Putamen (tissue), 1 donor: ENCODE measurements at places on chromosomes 11 and 22.

- DNase-seq = no peak
Observed at GRCh38 chr11:33910296-33910957, 18.6 kb upstream of the LMO2 start.

DNA sequence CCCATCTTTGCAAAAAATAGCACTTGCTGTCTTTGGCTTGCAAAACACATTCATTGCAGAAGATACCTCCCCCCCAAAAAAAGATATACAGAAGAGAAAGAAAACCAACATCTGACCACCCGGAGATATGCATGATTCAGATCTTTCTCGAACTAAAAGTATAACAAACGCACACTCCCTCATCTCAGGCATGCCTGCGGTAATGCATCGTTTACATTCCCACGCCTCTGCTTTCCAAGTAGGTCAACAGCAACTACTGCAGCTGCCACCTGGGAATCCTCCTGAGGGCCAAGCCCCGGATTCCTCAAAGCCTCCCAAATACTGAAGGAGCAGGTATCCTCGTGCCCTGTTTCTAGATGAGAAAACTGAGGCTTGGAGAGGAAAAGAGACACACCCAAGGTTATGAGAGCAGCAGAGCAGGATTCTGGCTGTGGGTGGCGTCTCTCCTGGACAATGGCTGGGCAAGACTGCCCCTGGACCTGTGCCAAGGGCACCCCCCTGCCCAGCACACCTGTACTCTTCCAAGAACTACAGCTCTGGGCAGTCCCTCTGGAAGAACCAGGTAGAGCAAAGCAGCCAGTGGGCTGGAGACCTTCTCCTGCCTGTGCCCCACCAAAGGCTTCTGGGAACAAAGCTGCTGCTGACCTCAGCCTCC is 38.1 kb downstream of the NUP50 start:
- no peak for DNase-seq

DNA sequence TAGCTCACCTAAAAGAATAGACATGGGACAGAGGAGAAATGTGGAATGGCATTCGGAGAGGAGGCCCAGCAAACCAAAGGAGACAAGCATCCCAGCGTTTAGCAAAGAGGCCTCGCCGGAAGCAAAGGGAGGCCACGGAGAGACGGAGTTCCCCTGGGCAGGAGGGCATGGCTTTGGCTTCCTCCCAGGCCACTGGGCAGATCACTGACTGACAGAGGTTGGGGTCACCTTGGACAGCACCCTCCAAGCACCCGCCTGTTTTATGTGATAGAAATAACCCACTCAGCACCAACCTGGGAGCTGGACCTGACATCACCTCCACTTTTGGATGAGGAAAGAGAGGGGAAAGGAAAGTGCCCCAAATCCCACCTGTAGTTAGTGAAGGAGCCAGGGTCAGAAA is 434.1 kb downstream of the BRD1 start:
- DNase-seq = no peak

GRCh38 chr11:35388061-35388460 is 31.3 kb downstream of the SLC1A2 start:
- no peak for DNase-seq

GRCh38 chr11:7480113-7480512 is 5.2 kb upstream of the OLFML1 start:
- no peak for DNase-seq

DNA sequence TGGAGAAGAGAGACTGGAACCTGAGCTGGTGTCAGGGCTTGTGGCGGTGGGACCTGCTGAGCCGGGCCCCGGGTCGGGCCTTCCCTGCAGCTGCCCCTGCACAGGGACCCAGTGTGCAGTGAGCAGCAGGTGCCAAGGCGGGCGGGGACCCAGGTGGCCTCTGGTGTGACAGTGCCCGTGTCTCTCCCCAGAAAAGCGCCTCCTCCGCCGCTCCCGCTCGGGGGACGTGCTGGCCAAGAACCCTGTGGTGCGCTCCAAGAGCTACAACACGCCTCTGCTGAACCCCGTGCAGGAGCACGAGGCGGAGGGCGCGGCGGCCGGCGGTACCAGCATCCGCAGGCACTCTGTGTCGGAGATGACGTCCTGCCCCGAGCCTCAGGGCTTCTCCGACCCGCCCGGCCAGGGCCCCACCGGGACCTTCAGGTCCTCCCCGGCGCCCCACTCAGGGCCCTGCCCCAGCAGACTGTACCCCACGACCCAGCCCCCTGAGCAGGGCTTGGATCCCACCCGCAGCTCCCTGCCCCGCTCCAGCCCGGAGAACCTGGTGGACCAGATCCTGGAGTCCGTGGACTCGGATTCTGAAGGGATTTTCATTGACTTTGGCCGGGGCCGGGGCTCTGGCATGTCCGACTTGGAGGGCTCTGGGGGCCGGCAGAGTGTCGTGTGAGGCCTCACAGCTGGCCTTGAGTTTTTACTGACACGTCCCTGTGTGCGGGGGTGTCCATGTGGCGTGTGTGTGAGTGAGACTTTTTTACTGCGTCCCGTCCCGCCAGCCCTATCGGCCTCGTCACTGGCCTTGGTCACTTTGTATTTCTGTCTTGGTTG is 15.6 kb upstream of the ARHGAP8 start:
- no peak for DNase-seq

GRCh38 chr11:1476940-1477736 is 9.4 kb downstream of the MOB2 start:
- no peak for DNase-seq

GRCh38 chr11:61545341-61545740 is 35.5 kb downstream of the SYT7 start:
- DNase-seq = no peak

GRCh38 chr11:112634995-112635737 is 326.1 kb upstream of the NCAM1 start:
- no peak for DNase-seq

GRCh38 chr22:38845004-38845740 is 1.3 kb upstream of the NPTXR start:
- no peak for DNase-seq

GRCh38 chr11:93216511-93217101 is 18.8 kb upstream of the SLC36A4 start:
- no peak for DNase-seq

DNA sequence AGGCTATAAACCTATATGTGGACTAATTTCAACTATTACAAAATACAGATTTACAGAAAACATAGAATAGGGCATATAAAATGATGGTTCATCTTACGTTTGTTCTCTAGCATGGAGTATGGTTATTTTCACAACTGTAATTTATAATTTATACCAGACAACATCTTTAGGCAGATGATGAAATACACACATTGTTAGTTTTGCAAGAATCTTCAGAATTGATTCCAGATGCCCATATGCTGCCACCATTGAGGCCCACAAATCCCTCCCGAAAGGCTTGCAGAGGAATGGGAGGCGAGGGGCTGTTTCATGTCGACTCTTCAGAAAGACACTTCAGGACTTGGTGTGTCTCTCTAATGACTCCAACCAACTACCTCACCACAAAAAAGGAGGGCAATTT is 6.2 kb downstream of the PTPN5 start:
- DNase-seq = no peak

- DNase-seq = no peak
Observed at GRCh38 chr11:92204731-92205130, 19.9 kb upstream of the FAT3 start.

DNA sequence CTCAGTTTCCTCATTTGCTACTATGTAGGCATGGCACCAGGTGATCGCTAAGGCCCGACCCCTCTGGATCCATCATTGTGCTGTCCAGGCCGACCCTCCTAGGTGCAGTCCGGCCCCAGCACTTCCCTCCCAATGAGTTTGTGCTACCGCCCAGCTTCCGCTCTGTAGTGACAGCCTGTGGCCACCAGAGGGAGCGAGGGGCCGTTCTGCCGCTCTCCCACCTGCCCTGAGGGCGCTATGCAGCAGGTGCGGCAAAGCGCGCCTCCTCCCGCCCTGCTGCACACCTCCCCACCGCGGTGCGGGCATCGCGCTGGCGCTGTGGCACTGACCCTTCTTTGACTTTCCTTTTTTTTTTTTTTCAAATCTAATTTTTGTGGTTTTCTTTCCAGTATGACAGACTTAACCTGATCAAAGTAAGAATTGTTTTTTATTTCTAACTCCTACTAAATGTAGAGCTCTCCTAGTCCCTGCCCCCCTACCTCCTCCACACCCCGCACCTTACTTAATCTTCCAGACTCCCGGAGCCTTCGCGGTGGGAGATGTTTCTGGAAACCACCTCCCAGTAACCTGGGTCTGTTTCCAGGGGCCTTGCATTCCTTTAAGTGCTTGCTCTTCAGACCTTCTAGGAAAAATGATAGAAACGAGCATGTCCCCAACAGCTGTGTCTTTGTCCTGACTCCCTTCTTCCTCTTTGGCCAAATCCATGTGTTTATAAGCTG is 73.7 kb downstream of the SCN3B start:
- peak; percentile 37 for DNase-seq

DNA sequence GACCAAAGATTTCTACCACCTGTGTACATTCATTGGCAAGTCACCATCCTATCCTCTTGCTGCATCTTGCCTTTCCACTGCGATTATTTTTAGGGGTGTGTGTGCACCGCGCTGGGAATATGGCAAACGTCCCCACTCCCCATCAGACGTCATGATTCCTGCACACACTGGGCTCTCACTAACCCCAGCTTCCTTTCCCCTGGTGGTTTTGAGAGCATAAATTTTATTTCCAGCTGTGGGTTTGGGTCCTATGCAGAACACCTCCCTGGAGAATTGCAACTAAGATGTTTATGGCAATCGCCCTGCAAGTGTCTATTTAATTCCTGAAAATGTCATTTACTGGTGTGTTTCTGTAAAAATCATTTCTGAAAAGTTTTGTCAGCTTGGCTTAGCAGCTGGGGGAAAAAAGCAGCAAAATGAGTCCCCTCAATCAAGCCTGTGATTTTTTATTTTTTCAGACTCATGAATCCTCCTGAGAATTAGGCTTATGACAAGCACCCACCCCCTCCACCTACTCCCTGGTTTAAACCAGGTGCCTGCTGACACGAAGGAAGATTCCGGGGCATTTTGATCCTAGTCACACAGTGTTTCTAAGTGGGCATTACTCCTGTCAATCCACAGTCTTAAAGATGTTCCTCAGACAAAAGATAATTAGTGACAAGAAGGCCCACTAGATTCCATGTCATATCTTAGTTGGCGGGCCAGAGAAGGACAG is 23.8 kb downstream of the UPB1 start:
- peak; percentile 79 for DNase-seq

GRCh38 chr22:36936362-36937116 is 23.1 kb downstream of the CSF2RB start:
- DNase-seq = no peak

- DNase-seq = no peak
Observed at GRCh38 chr22:36470994-36471331, 10.5 kb downstream of the TXN2 start.

DNA sequence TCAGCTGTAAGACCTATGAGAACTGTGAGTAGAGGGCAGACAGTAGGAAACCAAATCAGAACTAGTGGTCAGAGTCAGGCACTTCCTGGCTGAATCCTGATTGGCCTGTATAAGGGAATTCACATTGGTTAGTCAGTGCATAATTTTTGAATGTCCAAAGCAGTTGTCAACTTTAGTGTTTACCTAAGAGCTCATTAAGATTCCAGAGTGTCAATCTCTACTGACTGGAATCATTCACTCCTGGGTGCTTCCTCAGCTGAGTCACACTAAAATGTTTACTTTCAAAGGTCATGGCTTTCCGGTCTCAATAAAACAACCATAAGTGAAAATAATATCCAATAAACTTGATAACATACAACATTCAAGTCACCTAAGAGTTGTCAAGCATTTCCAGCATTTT is 306.1 kb downstream of the C11orf87 start:
- no peak for DNase-seq

- no peak for DNase-seq
Observed at GRCh38 chr11:100182927-100183326, 504.2 kb upstream of the ARHGAP42 start.

GRCh38 chr11:124766156-124766555 is 4.1 kb upstream of the ESAM start:
- DNase-seq = no peak

GRCh38 chr11:112878033-112878601 is 83.1 kb upstream of the NCAM1 start:
- no peak for DNase-seq

DNA sequence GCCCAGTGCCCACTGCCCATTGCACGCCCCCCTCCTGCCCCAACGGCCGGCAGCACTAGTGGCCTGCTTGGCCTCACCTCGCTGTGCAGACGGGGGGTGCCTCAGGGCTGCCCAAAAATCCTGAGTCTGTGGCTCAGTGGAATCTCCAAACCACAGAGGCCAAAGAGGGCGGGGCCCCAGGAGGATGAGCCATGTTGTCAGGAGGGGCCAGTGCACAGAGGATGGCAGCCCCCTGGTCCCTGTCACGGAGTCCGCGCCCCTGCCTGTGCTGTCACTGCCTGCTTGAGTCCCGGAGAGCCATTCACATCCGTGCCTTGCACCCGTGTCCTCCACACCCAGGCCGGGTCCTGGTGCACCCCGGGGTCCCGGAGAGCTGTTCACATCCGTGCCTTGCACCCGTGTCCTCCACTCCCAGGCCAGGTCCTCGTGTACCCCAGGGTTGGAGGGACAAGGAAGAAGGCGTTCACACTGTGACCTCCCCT is 36.4 kb upstream of the MUC5AC start:
- DNase-seq = no peak

GRCh38 chr22:26887456-26887855 is 230.1 kb downstream of the MIAT start:
- no peak for DNase-seq

- no peak for DNase-seq
Observed at GRCh38 chr11:47467357-47467756, 18.4 kb upstream of the RAPSN start.

DNA sequence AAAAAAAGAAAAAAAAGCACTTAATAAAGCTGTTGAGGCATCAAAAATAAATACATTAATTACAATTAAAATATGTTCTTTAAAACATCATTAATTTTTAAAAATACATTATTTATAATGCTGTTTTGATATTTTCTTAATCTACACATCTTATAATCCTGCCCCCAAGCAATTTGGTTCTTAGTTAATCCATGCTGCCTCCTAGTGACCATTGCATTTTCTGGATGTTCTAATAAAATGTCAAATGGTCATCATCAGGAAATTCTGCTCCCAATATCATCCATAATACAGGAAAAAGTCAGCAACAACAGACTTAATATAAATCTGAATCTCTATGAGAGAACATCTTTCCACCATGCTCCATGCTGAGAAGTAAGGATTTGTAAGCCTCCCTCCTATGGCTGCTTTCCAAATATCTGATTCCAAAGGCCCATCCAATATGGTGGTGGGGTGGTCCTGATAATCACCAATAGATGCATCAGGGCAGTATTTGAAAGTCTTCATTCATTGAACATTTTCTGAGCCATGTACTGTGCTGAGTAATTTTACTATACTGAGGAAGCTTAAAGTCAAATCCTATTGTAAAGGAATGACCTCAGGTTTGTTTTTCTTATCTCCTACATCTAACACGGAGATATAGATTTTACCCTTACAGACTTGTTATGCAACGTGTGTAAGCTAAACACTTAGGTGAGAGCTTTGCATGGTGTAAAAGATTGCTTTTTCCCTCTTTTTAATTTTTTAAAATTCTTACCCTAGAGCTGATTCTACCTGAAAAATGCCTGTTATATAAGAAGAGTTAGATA is 124.7 kb upstream of the BMAL1 start:
- no peak for DNase-seq

- DNase-seq = no peak
Observed at GRCh38 chr11:23574149-23574548, 713.9 kb upstream of the CCDC179 start.
